ENCODE measurements at places on chromosomes 3 and 15.
A peak's percentile ranks its signal among the peaks of the same experiment; 100 is the strongest.

DNA sequence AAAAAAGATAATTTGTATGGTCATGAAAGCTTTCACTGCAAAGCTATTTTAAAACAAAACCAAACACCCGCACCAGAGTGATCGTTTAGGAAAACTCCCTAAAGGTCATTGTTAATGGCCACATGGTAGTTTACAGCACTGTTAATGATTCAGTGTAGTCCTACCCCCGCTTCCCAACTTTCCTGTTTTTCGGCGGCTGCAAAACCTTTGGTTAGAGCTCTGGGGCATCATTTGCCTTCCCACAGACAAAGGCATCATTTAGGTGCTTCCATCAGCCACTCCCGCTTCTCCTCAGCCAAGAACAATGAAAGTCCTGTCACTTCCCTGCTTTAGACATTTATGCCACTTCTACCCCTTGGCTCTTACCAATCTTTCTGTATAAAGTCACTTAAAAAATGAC lies 10.6 kb downstream of the MELTF start:
- no peak for DNase-seq

DNA sequence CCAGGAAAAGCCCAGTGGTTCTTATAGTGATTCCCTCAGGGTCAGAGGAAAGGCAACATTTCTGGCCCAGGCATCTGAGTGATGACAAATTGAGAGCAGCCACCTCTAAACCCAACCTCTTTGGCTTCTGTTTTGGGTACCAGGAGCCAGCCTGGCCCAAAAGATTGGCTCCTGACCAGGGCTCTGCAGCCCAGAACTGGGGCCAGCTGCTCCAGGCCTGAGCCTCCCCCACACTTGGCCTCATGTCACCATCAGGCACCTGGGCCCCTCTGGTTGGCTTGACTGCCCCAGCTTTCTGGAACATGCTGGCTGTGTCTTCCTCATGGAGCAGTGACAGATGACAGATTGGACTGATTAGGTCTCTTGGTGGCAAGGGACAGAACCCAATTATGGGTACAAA lies 26.0 kb upstream of the HCN4 start:
- DNase-seq: no peak

DNA sequence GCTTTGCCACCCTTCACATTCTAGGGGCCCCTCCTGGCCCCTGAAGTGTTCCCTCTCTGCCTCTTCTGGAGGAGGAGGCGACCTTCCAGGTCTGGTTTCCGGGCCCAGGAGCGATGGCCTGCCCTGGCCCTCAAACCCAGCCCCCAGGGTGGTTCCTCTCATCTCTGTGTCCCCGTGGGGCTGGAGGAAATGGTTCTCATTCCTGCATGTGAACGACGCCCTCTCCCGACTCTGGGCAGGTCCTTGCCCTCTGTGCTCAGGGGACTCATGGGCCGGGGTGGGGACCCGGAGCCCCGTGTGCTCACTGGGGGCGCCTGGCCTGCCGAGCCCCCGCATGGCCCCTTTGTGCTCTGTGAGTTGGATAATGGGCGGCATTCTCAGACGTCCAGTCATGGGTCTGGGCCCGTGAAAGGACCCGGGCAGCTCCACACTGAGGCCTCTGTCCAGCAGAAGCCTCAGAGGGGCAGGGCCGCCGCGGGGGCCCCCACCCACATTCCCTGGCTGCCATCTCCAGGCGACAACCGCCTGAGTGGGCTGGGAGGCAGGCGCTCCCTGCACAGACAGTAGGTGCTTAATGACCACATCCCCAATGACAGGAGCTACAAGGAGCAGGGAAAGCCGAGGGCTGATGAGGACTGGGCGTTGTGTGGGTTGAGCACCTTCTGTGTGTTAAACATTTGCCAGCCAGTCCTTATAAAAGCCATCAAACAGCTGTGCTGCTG lies 5.5 kb upstream of the PLXND1 start:
- DNase-seq: no peak

- no peak for DNase-seq
These were observed 280.3 kb downstream of the ZPLD1 start for GRCh38 chr3:102715030-102715697.

- peak; percentile 60 for DNase-seq
These were observed 19.2 kb upstream of the KPNA1 start for GRCh38 chr3:122533931-122534334.

GRCh38 chr3:167148136-167148535 lies 232.0 kb downstream of the ZBBX start:
- DNase-seq: peak; percentile 65

- DNase-seq: no peak
These were observed 21.9 kb downstream of the FSTL1 start for GRCh38 chr3:120428924-120429323.

Data from inflammatory macrophage treated with lipopolysaccharide for 1 hour (primary cell).